ENCODE measurements at places on chromosomes 5 and 9.

GRCh38 chr5:108529381-108529780, 147.5 kb upstream of the FBXL17 start:
- no peak overlapping the region for H3K4me3 ChIP-seq
- H3K4me1 ChIP-seq: no peaks in the 10 kb centered on the region

- H3K27ac ChIP-seq: no peak overlapping the region
- H3K4me1 ChIP-seq: peaks cover 27% of the 10 kb centered on the region
- no peaks in the 10 kb centered on the region for H3K36me3 ChIP-seq
- DNase-seq: no peak
- H3K27me3 ChIP-seq: no peaks in the 10 kb centered on the region
Observed at GRCh38 chr5:136035837-136036236, 7.0 kb downstream of the TGFBI start.

GRCh38 chr5:1175015-1175414, 26.4 kb upstream of the SLC6A19 start:
- H3K4me1 ChIP-seq: peaks cover 10% of the 10 kb centered on the region
- no peak overlapping the region for H3K27ac ChIP-seq
- H3K27me3 ChIP-seq: no peaks in the 10 kb centered on the region
- no peak overlapping the region for H3K4me3 ChIP-seq
- no peaks in the 10 kb centered on the region for H3K36me3 ChIP-seq

GRCh38 chr5:148937830-148938521, 111.6 kb downstream of the ADRB2 start:
- H3K4me1 ChIP-seq: no peaks in the 10 kb centered on the region
- H3K4me3 ChIP-seq: no peak overlapping the region
- no peak for DNase-seq
- no peak overlapping the region for H3K27ac ChIP-seq
- no peaks in the 10 kb centered on the region for H3K27me3 ChIP-seq

DNA sequence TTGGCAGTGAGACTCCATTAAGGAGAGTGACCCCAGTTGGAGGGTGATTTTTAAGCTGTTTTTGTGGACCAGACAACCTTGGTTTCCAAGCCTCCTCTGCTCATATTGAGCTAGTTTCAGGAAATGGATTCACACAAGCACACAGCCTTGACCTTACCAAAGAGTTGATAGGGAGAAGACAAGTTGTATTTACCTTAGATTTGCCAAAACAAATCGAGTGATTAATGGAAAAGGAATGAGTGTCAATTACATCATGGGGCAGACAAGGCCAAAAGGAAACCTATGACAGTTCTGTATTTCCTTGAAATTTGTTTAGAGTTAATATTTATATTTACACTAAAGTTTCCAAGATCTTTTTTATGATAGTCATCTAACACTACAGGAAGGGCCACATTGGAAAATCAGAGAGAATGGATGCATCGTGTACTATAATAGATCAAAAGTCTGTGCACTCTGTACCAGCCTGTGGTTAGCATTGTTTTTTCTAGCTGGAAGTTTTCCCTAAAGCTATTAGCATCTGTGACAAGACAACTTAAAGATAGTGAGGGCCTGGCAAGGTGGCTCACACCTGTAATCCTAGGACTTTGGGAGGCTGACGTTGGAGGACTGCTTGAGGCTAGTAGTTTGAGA, 86.0 kb upstream of the FER start:
- DNase-seq: no peak
- no peaks in the 10 kb centered on the region for H3K27me3 ChIP-seq
- no peaks in the 10 kb centered on the region for H3K36me3 ChIP-seq

DNA sequence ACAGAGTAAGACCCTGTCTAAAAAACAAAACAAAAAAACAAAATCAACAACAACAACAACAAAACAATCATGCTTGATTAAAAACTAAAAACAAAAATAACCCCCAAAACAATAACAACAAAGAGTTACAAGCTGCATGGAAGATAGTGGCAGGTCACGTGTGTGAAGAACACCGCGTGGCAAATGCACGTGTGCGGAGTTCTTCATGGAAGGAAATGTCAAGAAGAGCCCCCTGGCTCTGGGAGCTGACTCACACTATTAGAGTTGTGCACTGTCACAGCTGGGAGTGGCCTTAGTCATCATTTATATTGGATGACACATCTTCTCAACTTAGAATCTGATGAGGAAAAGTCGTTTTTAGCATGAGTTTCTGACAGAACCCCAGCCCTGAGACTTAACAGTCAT, 110.5 kb downstream of the JMY start:
- H3K4me1 ChIP-seq: no peaks in the 10 kb centered on the region
- no peaks in the 10 kb centered on the region for H3K36me3 ChIP-seq
- no peak for DNase-seq
- H3K4me3 ChIP-seq: no peak overlapping the region

DNA sequence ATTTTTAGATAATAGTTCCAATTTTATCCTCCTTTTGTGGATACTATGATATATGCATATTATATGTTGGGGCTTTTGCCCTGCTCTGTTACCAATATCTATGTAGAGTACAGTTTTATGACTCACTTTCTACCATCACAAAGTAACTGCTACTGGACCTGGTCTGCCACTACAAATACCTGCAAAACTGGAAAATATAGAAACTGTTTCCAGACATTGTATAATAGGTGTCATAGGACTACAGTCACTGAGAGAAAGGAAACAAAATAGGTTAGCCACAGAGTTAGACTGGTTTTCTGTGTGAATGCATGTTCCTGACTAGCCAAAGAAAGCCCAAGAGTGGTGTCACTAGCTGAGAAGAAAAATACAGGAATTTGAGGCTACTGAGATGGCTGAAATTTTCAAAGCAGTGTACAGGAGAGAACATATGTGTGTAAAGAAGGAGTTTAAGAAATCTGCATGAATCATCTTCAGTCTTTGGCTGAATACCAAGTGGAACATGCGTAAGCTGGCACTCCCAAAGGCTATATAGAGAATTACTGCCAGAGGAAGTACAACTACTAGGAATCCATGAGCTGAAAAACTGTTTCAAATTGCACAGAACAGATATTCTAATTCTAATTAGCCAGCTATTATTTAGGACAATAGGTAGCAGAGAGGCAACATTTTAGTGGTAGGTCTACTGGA, 29.0 kb upstream of the FAM174A start:
- no peak for DNase-seq
- no peak overlapping the region for H3K27ac ChIP-seq
- no peak overlapping the region for H3K4me3 ChIP-seq
- no peaks in the 10 kb centered on the region for H3K27me3 ChIP-seq

DNA sequence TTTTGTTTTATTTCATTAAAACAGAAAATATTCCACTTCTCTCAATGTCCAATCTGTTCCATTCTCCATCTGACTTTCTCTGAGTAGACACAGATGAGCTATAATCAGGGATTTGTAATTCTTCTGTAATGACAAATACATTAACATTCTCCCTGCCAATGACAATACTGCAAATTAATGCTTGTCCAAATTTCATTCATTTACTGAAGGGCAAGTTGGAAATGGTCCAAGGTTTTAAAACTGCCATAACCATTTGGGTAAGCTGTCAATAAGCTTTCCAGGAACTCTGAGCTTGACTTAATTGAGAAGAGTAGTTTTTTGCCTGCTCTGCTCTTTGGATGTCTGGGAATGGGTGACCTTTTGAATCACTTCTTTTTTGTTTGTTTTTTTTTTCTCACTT, 253.5 kb downstream of the DMRTA1 start:
- no peaks in the 10 kb centered on the region for H3K27me3 ChIP-seq
- H3K4me1 ChIP-seq: no peaks in the 10 kb centered on the region
- DNase-seq: no peak
- no peaks in the 10 kb centered on the region for H3K36me3 ChIP-seq
- H3K27ac ChIP-seq: no peak overlapping the region

- peaks cover 57% of the 10 kb centered on the region for H3K36me3 ChIP-seq
- peaks cover 34% of the 10 kb centered on the region for H3K4me1 ChIP-seq
- DNase-seq: no peak
- H3K27me3 ChIP-seq: no peaks in the 10 kb centered on the region
- no peak overlapping the region for H3K4me3 ChIP-seq
Observed at GRCh38 chr9:120845255-120845654, 2.5 kb upstream of the PSMD5 start.

GRCh38 chr5:145062280-145063062, 772.7 kb downstream of the PRELID2 start:
- H3K4me1 ChIP-seq: no peaks in the 10 kb centered on the region
- no peaks in the 10 kb centered on the region for H3K27me3 ChIP-seq
- H3K4me3 ChIP-seq: no peak overlapping the region

GRCh38 chr5:68392617-68393016, 177.1 kb downstream of the PIK3R1 start:
- no peaks in the 10 kb centered on the region for H3K36me3 ChIP-seq
- H3K27ac ChIP-seq: no peak overlapping the region
- H3K4me1 ChIP-seq: peaks cover 8% of the 10 kb centered on the region
- no peak overlapping the region for H3K4me3 ChIP-seq
- no peaks in the 10 kb centered on the region for H3K27me3 ChIP-seq
- DNase-seq: no peak

DNA sequence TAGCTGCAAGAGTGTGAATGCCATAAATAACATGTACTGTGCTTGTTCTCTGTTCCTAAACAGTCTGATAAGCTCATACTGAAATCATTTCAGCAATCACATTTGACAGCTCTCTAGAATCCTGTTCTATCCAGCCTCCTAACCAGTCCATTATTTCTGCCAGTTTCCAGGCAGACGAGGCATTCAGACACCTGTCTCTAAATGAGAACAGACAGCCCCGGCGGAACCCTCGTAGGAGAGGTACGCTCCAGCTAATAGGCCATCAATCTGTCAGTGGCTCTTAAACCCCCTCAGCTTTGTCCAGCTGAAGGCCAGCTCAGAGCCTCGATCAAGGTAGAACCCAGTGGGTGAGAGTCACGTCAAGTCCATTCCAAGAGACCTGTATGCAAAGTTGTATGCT, 272.3 kb downstream of the GLIS3 start:
- DNase-seq: no peak
- no peak overlapping the region for H3K4me3 ChIP-seq
- H3K4me1 ChIP-seq: no peaks in the 10 kb centered on the region
- H3K27me3 ChIP-seq: no peaks in the 10 kb centered on the region

DNA sequence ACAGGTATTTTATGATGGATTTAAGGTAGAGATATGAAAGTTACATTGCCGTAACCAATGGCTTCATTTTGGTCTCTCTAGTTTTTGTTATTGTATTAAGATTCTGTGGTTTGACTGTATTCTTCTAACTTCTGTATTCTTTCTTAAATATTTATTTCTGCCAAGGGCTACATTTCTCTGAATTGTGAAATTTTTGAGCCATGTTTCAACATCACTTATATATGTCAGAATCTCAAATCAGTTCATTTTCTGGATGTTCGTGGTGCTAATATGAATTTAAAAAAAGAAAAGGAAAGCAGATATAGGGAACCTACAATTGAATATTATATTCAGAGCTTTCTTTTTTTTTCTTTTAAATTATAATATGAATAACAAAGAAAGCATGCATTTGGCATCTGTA, 142.7 kb downstream of the ANXA1 start:
- H3K36me3 ChIP-seq: no peaks in the 10 kb centered on the region
- H3K27ac ChIP-seq: no peak overlapping the region
- H3K4me3 ChIP-seq: no peak overlapping the region
- H3K27me3 ChIP-seq: no peaks in the 10 kb centered on the region
- no peak for DNase-seq

Data from DND-41 (cell line).